EL (cell line): ENCODE measurements at places on chromosomes 1 and 21.

DNA sequence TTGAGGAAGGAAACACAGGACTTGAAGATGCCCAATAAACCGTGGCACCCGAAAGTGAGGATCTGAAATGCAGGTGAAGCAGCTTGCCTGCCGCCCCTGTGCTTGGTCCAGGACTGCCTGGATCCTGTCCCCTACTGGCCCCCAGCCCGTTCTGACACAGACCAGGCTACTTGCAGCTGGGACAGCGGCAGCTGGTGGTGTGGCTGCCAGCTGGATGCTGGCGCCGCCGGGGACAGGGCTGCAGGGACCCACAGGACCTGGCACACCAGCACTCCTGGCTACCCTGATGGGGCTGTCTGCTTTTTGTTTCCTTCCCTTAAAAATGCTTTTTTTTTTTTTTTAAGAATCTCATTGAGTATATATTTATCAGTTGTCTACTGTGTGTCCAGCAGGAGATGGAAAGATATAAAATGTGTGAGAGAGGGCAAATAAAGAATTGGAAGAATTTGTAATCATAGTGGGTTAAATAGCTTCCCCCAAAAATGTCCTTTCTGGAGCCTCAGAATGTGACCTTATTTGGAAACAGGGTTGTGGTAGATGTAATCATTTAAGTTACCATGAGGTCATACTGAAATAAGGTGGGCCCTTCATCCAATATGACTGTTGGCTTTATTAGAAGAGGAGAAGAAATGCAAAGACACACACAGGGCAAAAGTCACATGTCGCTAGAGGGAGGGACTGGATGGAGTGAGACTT, 165.6 kb downstream of the DSCAM start:
- no peak for DNase-seq

GRCh38 chr1:224132901-224133300, 19.0 kb downstream of the FBXO28 start:
- peak; percentile 18 for DNase-seq

GRCh38 chr1:183032122-183032921, 9.1 kb downstream of the LAMC1 start:
- DNase-seq: peak; percentile 58

- no peak for DNase-seq
Measured at GRCh38 chr1:157269656-157270375, 131.6 kb upstream of the ETV3 start.

- no peak for DNase-seq
Measured at GRCh38 chr1:180956028-180956640, 43.4 kb downstream of the KIAA1614 start.

DNA sequence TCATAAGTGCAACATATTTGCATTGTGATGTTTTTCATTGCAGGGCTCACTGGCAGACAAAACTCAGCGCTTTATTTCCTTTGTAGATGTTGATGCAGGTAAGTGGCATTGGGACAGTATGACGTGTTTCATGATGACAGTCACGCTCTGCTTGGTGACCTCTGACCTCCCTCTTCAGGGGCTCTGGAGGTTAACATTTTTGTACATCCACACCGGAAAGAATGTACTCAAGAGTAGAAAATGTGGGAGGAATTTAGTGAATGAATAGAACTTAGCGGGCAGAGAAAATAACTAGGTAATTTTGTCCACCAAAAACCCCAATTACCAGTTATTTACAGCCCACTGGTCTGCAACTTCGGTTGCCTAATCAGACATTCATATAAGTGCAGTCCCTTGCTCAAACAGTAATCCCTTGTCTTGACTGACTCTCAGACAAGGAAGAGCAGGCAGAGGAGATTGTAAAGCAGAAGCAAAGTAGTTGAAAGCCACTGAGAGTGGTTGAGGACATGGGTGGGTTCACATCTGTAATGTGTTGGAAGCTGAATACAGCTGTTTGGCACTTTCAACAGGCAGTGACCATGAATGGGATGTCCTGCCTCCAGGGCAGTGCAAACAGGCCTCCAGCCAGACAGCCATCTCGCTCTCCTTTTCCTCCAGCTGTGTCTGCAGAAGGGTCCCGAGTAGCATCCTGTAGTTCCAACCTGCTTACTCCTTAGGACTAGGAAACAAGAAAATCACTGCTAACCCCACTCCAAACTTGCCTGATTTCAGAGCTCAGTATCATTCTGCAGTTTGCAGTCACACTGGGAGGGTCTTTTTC, 188.9 kb downstream of the NRIP1 start:
- DNase-seq: no peak

DNA sequence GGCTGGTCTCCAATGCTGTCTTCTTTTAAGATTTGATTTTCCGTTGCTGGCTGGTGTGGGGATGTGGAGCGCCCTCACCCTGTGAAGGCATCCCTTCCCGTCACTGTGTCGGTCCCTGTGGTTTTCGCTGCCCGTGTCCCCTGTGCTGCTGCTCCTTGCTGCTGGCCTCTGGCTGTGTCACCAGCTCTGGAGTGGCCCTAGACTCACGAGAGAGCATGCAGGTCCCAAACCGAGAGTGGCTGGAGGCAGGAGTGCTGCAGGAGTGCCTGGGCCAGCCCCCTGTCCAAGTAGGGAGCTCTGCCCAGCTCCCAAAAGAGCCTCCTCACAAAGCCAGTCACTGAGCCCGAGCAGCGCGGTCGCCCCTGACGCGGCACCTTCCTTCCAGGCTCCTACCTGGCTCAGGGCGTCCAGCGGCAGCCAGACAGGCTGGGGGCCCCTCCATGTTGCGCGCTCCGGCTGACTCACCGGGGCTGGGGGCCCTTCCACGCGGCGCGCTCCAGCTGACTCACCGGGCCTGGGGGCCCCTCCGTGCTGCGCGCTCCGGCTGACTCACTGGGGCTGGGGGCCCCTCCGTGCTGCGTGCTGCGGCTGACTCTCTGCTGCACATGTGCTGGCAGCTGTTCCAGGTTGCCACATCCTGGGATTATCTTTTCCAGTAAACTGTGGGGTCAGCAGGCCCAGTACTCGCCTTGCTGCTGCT, 106.7 kb upstream of the COL6A1 start:
- DNase-seq: peak; percentile 98

GRCh38 chr1:188719735-188720134, 1757.9 kb downstream of the BRINP3 start:
- DNase-seq: no peak

GRCh38 chr1:212671342-212672031, 28.2 kb downstream of the BATF3 start:
- DNase-seq: peak; percentile 68

DNA sequence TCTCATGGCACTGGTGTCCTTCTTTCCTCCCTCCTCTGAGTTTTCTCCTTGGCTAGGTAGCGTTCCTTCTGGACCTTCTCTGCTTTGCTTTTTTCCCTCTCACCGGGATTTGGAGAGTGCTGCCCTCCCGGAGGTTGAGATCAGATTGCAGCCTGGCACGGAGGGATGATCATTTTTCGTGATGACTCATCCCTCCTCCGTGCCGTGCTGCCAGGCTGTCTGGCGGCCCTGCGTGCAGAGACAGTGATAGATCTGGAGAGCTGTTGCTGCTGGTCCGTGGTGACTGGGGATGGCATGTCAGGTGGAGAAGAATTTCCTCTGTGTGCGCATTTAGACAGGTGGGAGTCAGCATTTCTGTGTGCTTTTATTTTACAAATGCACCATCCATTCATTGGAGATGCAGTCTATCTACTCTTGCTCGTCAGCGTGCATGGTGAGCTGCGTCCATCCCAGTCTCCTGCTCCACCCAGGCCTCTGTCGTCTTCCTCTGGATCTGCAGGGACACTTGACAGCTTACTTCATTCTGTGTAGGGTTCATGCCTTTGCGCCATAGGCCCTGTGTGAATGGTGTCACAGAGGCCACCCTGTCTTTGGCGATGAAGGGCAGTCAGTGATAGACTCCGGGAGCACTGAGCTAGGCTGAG, 104.4 kb downstream of the PCBP3 start:
- DNase-seq: peak; percentile 60

GRCh38 chr1:36664571-36665287, 182.0 kb upstream of the CSF3R start:
- DNase-seq: no peak

- no peak for DNase-seq
Measured at GRCh38 chr1:14681182-14681581, 82.7 kb downstream of the KAZN start.

GRCh38 chr1:182671750-182672486, 12.5 kb downstream of the RGS8 start:
- no peak for DNase-seq

GRCh38 chr1:243247901-243248300, 7.2 kb downstream of the CEP170 start:
- no peak for DNase-seq

DNA sequence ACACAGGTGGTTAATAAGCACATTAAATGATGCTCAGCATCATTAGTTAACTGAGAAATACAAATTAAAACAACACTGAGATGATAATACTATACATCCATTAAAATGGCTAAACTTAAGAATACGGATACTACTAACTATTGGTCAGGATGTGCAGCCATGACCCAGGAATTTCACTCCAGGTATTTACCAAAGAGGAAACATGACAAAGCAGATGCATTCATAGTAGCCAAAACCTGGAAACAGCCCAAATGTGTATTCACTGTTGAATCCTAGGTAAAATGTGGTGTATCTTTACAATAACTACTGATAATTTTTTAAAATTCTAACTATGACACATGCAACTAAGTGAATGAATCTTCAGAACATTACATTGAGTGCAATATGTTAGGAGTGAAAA, 73.0 kb downstream of the PTPRC start:
- no peak for DNase-seq

- DNase-seq: no peak
Measured at GRCh38 chr1:190807629-190808028, 330.0 kb upstream of the BRINP3 start.

DNA sequence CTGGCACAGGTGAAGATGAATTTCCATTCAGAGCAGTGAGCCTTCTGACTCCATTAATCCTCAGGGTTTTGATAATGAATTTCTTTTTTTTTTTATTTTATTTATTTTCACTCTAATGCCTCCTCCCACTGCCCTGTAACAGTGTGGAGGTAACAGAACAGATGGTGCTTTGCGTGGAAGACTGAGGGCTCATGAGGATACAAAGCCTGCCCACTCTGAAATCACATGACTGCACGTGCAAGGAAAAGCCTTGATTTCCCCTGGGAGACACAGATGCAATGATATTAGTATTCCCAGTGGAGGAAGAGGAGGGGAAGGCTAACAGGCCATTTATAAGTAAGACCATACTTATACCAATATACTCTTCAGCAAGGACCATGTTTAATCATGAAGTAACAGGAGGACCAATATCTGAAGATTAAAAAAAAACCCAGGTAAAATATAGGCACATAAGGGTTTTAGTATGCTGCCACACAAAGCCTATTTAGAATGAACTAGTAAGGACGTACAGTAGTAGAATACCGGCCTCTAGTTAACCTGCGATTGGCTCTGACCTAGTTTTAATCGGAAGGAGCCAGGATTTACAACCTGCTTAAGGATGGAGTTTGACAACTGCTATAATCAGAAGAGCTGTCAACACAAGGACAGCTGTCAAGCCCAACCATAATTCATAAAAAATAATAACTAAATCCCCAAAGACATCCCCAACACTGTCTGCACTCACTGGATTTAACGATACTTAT, 69.6 kb downstream of the LHX4 start:
- DNase-seq: no peak

GRCh38 chr1:74504125-74504932, 8.1 kb downstream of the LRRC53 start:
- DNase-seq: peak; percentile 43

- DNase-seq: peak; percentile 7
Measured at GRCh38 chr1:42239555-42239954, 75.0 kb upstream of the GUCA2A start.

DNA sequence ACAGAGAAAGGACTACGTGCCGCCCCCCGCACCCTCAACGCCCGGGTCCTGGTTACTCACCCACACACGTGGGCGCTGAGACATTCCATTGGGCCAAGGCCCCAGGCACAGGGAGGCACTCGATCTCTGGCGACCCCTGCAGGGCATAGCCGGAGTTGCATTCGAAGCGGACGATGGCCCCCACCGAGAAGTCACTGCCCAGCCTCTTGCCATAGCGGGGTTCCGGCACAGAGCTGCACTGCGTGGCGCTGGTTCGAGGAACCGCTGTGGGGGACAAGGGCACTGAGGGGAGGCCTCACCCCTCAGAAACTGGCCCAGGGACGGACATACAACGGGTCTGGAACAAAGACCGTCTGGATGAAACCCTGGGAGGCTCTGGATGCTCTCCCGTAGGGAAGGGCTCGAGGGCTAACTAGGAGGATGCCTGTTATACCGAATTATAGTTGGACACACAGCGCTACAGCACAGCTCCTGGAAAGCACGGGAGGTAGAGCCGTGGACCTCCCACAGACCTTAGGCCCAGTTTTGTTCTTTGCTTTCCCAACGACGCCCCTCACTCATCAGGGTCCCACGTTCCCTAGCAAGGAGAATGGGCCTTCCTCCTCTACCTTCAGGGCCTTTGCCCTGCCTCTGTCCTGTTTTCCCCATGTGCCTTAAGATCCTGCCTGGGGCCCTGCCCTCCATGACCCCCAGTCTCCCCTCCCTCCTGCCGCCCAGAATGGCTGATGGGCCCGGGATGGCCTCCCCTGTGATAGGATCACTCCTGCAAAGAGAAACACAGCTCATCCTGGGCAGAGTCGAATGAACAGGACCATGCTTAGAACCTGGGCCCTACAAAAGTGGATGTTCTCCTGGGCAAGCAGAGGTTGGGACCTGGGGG, 152.8 kb downstream of the ZSCAN20 start:
- DNase-seq: no peak

- DNase-seq: peak; percentile 6
Measured at GRCh38 chr1:109040627-109040988, 1.3 kb downstream of the WDR47 start.

- no peak for DNase-seq
Measured at GRCh38 chr21:25871566-25871965, 136.8 kb downstream of the GABPA start.
